ENCODE measurements at places on chromosomes 2 and 18.

GRCh38 chr18:36468161-36468560 lies 170.6 kb downstream of the FHOD3 start:
- DNase-seq = peak; percentile 35

- DNase-seq = peak; percentile 13
Measured at GRCh38 chr2:23454501-23455120, 69.6 kb downstream of the KLHL29 start.

DNA sequence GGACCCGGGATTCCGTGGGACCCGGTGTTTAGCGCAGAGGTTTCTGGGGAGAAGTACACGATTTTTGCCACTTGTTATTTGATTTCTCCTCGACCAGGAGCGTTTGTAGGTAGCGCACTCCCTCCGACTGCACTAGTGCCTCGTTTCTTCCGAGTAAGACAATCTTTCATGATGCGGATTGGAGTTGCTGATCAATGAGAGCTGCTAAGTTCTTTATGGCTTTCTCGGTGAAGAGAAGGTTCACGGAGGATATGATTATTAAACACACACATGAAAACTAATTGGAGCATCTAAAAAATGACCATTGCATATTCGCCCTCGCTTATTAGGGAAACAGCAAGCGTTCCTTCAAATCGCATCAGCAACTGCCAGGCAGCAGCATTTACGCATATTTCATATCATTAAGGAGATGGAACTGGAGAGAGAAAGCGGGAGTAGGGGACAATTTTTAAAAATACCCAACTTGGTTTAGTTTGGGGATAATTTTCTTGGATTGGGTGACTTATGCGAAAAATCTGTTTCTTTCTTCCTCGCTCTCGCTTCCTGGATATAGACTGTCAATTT lies 616 bp downstream of the EML6 start:
- no peak for DNase-seq

GRCh38 chr2:27888790-27889189 lies 1.4 kb downstream of the RBKS start:
- no peak for DNase-seq

- DNase-seq = peak; percentile 4
Measured at GRCh38 chr2:9250498-9251153, 44.0 kb downstream of the ASAP2 start.

- no peak for DNase-seq
Measured at GRCh38 chr2:221372159-221372884, 199.8 kb downstream of the EPHA4 start.

- no peak for DNase-seq
Measured at GRCh38 chr2:3913166-3913565, 209.8 kb downstream of the DCDC2C start.
